ENCODE measurements at places on chromosomes 7 and 10.

GRCh38 chr10:115572740-115573455, 479.7 kb downstream of the ATRNL1 start:
- DNase-seq, result no peak

- peak; percentile 75 for DNase-seq
These were observed 717 bp downstream of the CNPY4 start for GRCh38 chr7:100119970-100120732.

DNA sequence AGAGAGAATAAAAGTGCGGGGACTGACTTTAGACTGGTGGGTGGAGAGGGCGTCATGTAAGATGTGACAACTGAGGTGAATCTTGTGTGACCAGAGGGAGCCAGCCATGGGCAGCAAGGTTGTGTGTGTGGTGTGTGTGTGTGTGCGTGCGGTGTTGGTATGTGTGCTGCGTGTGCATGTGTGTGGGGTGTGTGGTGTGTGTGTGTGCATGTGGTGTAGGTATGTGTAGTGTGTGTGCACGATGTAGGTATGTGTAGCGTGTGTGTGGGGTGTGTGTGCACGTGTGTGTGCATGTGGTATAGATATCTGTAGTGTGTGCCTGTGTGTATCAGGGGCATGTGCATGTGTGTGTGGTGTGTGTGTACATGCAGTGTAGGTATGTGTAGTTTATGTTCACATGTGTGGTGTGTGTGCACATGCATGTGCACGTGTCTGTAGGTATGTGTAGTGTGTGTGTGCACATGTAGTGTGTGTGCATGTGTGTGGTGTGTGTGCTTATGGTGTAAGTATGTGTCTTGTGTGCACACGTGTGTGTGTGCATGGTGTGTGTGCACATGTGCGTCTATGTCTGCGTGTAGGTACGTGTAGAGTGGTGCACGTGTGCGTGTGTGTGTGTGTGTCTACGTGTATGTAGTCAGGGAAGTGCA, 312.3 kb upstream of the MKI67 start:
- DNase-seq, result no peak

DNA sequence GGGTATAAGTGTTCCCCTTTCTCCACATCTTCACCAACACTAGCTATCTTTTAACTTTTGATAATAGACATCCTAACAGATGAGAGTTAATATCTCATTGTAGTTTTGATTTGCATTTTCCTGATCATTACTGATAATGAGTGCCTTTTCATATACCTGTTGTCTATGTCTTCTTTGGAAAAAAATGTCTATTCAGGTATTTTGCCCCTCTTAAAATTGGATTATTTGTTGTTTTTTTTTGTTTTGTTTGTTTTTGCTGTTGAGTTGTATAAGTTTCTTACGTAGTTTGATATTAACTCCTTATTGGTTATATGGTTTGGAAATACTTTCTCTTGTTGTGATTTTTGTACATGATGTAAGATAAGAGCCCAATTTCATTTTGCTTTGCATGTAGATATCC, 214.7 kb downstream of the MALRD1 start:
- no peak for DNase-seq

DNA sequence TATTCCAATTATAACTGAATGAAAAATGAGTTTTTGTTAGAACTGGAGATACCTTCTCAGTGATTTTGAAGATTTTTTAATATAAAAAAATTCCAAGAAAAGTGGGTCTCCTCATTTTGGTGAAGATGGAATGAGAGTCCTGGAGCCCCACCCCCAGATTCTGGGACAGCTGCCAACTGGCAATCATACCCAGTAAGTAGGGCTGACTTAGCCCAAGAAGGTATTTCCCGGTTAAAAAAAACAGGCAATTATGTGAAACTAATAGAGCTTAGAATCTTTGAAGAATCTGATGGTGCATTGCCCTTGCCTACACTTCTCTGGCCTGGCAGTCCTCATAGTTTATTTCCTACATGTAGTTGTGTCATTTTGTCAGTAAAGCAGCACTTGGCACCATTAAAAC, 52.8 kb upstream of the VWDE start:
- no peak for DNase-seq
